ENCODE measurements at places on chromosomes 4 and X. TPM values are rescaled to one million over a fixed set of nuclear protein-coding genes. Genes with fewer than 3 reads are reported as not detected.

- H3K27me3 ChIP-seq = no peaks in the 10 kb centered on the region
- no peak overlapping the region for H3K27ac ChIP-seq
- H3K36me3 ChIP-seq = peaks cover 47% of the 10 kb centered on the region
- H3K4me1 ChIP-seq = no peaks in the 10 kb centered on the region
- H3K4me3 ChIP-seq = no peak overlapping the region
- no peak for DNase-seq
Measured at GRCh38 chrX:120145295-120145925, 13.0 kb upstream of the RHOXF2 start.

GRCh38 chr4:4254666-4255065 lies 6.6 kb upstream of the TMEM128 start:
- DNase-seq = no peak
- H3K27me3 ChIP-seq = peaks cover 3% of the 10 kb centered on the region
- H3K4me3 ChIP-seq = no peak overlapping the region
- no peak overlapping the region for H3K27ac ChIP-seq
- no peaks in the 10 kb centered on the region for H3K36me3 ChIP-seq
- H3K4me1 ChIP-seq = no peaks in the 10 kb centered on the region

MAN2B2 gene
- 5.9 TPM for total RNA-seq

DNA sequence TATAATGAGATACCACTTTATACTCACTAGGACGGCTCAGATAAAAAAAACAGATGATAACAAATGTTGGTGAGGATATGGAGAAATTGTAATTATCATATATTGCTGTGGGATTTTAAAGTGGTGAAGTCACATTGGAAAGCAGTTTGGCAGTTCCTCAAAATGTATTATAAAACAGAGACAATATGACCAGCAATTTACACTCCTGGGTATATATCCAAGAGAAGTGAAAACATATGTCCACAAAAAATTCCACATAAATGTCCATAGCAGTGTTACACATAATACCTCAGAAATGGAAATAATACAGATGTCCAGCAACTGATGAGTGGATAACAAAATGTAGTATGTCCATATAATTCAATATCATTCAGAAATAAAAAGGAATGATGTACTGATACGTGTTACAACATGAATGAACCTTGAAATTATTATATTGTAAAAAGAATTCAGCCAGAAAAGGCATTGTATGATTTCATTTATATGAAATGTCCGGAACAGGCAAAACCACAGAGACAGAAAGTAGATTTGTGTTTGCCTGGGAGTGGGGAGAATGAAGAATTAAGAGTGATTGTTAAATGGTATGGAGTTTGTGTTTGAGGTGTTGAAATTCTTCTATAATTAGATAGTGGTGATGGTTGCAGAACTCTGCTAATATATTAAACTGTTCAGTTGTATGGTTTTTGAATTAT lies 220.9 kb downstream of the SLC7A11 start:
- no peaks in the 10 kb centered on the region for H3K4me1 ChIP-seq
- DNase-seq = no peak
- H3K27ac ChIP-seq = no peak overlapping the region
- H3K36me3 ChIP-seq = no peaks in the 10 kb centered on the region
- no peak overlapping the region for H3K4me3 ChIP-seq
- H3K27me3 ChIP-seq = no peaks in the 10 kb centered on the region

DNA sequence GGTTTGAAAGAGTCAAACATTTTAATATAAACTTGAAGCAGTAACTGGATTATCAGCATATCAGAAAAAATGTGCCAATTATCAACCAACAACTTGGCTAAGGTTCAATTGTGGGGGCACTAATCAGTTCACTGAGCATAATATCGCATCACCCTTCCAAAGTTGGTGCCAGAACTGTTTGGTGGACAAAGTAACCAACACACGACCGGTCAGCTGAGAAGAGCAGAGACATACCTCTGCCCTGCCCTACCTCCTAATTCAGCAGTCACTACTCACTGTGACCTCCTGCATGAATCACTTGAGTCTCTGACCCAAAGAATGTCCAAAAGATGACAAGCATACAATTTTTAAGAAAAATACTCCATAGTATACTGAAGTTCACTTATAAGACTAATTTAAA lies 53.2 kb downstream of the TSPAN5 start:
- peaks cover 15% of the 10 kb centered on the region for H3K4me1 ChIP-seq
- H3K27me3 ChIP-seq = no peaks in the 10 kb centered on the region
- DNase-seq = no peak
- no peak overlapping the region for H3K27ac ChIP-seq

DNA sequence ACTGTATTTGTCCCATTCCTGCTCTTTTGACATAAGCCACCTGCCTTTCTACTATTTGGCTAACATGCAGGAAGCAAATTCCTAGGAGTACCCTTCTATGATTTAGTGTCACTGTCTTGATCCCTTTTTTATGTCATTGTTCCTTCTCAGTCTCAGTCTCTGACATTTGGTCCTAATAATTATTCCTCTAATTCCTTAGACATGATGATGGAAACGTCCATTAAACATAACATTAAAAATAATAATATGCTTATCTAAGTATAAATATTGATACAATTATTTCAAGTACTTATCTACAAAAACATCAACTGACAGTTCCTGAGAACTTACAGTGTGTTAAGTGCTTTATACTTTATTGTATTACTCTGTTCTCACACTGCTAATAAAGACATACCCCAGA lies 857.0 kb upstream of the LCORL start:
- peaks cover 12% of the 10 kb centered on the region for H3K36me3 ChIP-seq
- H3K27me3 ChIP-seq = no peaks in the 10 kb centered on the region
- no peak for DNase-seq
- H3K4me3 ChIP-seq = no peak overlapping the region
- H3K4me1 ChIP-seq = no peaks in the 10 kb centered on the region
